ENCODE measurements at places on chromosomes 2 and 18.

GRCh38 chr18:23210526-23210925, 75.2 kb downstream of the CABLES1 start:
- DNase-seq, result no peak

DNA sequence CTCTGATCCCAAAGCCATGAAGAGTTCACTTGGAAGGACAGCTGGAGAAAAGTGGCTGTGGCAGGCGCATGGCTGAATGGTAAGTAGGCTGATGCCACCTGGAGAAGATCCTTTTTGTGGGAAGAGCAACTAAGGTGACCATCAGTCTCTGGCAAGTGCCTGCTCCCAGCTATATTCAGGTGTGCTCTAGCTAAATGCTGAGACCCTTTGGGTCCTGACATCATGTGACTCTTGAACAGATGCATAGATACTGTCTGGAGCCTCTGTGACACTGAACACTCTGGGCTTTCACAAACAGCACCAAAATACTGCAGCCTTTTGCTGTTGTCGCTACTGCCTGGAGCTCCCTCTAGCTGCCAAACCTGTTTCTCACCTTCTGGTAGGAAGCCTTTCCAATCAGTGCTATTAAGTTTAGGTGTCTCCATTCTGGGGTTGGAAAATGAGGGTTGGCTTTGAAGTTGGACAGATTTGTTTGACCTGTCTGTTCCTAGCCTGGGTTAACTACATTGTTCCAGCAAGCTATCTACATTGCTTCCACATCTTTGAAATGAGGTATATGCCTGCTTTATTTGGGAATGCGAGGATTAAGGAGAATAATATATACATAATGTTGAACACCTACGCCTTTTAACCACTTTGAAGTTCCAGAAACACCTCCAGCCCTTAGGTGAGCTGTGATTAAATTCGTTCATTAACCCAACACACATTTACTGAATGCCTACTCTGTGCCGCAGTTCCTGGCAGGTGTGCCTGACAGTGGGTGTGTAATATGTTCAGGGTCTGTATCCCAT, 3.1 kb downstream of the EGR4 start:
- peak; percentile 87 for DNase-seq

DNA sequence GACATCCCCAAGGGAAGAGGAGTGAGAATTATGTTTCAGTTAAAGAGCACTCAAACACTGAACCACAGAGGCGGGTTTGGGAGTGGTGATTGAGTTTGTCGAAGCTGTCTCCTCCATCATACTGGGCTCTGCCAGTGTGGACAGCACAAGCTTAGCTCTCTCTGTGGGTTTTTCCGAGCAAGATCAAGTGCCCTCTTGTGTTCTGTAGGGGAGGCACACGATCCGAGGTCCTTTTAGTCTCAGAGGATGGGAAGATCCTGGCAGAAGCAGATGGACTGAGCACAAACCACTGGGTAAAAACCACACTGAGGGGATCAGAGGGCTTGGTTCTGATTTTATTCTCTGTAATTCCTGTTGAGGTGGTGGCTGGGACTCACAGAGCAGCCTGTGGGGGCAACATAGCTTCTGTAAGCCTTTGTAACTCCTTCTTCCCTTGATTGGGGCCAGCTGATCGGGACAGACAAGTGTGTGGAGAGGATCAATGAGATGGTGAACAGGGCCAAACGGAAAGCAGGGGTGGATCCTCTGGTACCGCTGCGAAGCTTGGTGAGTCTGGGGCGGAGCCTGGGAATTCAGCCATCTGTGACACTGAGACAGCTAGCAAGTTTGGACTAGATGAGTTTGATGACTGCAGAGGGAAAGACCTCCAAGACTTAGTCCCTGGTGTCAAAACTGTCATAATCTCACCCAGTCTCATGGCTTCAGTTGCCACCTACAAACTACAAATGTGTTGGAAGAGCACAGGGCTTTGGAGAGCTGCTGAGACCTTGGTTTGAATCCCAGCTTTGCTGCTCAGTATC, 2.0 kb downstream of the NAGK start:
- peak; percentile 56 for DNase-seq

- no peak for DNase-seq
These were observed 217.9 kb downstream of the NAPG start for GRCh38 chr18:10743766-10744165.

DNA sequence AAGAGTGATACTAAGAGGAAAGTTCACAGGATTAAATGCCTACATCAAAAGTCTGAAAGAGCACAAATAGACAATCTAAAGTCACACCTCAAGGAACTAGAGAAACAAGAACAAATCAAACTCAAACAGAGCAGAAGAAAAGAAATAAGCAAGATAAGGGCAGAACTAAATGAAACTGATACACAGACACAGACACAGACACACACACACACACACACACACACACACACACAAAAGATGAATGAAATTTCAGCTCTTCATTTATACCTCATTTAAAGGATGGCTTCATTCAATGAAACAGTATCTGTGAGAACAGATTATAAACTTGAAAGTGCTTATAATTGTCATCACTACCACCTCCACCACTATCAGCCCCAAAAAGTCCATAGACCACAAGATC, 428.9 kb downstream of the MBD2 start:
- DNase-seq, result no peak

DNA sequence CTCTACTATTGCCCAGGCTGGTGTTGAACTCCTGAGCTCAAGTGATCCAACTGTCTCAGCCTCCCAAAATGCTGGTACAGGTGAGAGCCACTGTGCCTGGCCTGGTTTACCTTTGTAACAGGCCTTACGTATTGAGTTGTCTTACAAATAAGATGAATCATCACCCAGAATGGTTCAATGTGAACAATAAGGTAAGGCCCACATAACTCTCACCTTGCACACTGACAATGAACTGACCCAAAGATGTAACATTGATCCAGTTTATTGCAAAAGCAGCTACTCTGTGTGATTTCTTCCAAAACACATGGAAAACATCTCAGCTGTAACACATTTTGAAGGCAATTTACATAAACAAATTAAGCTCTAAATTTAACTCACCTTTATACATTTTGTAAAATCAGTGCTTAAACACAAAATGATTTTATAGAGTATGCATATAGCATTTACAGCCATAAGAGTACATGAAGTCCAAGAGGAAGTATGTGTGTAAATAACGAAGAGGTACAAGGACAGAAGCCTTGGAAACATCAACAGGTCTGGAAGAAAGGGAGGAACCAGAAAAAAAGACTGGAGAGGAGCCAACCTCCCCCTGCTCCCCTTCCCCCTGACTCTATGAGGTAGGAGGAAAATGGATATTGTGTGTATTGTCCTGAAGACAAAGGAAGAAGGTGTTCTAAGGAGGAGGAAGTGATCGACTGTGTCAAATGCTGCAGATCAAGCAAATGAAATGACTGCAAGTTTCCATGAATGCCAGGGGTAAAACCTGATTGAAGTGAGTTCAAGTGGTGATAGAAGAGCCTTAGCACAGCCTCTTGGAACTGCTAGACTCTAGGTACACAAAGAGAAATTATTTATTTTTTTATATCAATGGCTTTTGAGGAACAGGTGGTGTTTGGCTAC, 5.6 kb upstream of the WDFY1 start:
- DNase-seq, result no peak

- no peak for DNase-seq
These were observed 415.0 kb downstream of the NYAP2 start for GRCh38 chr2:225814554-225814953.

DNA sequence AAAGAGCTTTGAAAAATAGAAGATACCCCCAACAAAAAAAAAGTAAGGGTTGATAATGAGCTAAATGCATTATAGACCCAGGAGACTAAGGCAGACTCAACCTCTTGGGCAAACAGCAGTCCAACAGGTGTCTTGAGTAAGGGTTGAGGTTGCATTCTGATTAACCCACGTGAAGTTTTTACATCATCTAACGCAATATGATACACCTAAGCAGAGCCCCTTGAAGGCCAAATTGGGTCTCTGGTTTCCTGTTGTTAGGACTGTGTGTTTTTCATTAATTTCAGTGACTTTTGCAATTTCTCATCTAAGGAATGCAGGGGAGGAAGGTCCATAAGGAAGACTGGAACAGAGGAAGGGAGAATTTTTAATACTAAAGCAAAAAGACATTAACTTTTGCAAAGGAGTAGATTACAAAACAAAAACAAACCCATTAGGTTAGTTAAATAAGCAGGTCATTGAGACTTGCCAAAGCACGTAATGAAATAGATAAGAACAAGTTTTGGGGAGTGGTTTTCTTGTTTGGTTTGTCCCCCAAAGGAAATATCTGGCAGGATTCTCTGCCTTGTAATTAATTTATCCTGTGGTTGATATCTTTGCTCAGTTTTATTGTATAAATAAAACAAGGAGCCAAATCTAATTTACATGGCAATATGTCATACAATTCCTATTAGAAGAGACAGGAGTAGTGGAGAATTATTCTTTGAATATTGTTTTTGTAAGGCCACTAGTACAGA, 244.3 kb downstream of the ETAA1 start:
- no peak for DNase-seq

DNA sequence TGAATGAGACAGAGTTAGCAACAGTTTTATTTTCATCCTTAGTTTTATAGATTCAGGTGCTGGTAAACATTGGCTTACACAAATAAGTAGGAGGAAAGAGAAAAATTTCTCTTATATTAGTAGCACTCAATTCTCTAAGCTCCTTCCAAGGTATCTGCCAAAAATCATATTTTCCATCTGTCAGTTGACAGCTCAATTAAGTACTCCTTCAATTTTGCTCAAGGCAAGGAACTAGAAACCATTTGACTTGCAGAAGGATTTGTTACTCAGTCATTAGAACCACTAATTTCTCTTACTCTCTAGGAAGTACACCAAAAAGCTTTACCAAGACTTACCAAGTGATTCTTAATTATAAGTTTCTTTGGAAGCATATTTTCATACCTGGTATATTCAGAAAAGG, 101.4 kb upstream of the ATP8B1 start:
- no peak for DNase-seq

- no peak for DNase-seq
These were observed 84.5 kb downstream of the LONRF2 start for GRCh38 chr2:100237770-100238169.

- peak; percentile 80 for DNase-seq
These were observed 193.0 kb downstream of the RAB3GAP1 start for GRCh38 chr2:135245071-135245470.

- DNase-seq, result no peak
These were observed 357.3 kb downstream of the ZEB2 start for GRCh38 chr2:144162652-144163051.

GRCh38 chr2:46816846-46817726, 98.5 kb downstream of the MCFD2 start:
- no peak for DNase-seq

DNA sequence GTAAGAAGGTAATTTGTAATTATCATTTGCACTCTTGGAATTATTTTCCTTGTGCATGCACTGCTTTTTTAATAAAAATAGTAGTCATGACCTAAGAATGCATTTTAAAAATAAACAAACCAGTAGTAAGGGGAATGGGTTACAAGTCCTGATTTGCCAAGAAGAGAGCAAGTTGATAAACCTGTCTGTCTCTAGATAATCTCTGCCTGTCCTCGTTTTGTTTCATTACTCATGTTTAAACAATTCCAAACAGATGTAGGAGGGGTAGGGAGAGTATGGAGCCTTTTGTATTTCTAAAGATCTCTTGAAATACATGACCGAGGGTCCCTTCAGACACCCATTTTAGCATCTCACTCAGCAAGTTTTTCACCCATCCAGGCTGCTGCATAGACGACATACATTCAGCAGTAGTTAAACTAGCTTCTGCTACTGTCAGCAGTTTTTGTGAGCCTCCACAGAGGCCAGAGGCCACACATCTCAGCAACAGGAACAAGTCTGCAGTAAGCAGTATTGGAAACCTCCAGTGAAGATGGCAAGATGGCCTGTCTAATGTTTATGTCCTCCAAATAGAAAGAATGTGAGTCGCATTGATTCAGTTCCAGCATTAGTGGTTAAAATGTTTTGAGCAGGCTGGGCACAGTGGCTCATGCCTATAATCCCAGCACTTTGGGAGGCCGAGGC, 2.3 kb upstream of the EXOC6B start:
- no peak for DNase-seq

GRCh38 chr2:30367232-30368070, 79.6 kb upstream of the LCLAT1 start:
- no peak for DNase-seq

GRCh38 chr2:67515538-67515937, 118.4 kb downstream of the ETAA1 start:
- DNase-seq, result no peak

- no peak for DNase-seq
These were observed 30.5 kb downstream of the EML4 start for GRCh38 chr2:42199626-42200025.

GRCh38 chr2:26883956-26884355, 36.0 kb downstream of the DPYSL5 start:
- no peak for DNase-seq

GRCh38 chr2:42457011-42457410, 36.8 kb downstream of the KCNG3 start:
- no peak for DNase-seq

DNA sequence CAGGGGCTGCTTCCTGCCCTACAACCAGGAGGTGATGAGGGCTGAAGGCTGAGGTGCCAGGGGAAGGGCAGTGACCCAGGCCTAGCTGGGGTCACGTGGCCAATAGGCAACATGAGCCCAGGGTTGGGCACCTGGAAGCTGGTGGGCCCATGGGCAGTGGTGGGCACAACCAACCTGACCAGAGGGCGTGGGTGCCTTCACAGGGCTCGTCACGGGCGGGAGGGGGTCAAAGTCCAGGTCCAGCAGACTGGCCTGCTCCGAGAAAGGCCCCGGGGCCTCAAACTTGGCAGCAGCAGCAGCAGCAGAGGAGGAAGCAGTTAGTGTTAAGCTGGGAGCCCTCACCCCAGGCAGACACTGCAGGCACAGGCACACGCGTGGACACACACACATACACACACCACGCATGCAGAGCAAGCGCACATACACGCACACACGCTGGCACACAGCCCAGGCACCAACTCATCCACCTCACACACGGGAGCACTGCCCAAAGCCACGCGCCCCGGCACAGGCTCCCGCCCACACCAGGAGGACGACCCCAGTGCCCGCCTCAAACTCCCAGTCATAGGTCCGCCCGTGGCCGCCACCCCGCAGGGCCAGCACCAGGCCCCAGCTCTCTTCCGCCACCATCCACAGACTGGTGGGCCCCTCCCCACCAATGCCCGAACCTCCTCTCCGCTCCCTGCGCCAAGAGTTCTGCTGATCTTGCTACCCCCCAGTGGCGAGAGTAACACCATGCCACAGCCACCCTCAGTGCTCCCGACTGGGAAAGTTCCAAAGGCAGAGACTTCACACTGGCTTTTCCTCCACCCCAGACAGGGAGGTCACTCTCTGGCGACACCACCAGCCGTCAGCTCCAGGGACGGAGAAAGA, 53.0 kb downstream of the BIN1 start:
- DNase-seq, result no peak

DNA sequence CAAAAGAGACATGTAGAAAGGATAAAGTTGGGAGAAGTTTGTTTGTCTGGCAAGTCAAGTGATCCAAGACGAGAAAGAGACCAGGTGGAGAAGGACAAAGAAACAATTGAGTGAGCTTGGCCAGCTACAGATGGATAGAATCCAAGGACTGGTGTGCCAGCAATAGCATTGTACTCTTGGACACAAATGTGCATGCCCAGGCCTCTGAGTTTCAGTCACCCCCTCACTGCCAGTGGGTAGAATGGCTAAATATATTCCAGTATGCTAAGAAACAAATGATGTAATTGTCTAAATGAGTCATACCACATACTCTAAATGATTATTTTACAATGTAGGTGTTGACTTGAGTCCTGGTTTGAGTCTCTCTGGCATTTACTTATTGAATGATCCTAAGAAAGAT, 881.3 kb downstream of the LRRTM4 start:
- DNase-seq, result no peak
